ENCODE measurements at places on chromosomes 5 and 9.

DNA sequence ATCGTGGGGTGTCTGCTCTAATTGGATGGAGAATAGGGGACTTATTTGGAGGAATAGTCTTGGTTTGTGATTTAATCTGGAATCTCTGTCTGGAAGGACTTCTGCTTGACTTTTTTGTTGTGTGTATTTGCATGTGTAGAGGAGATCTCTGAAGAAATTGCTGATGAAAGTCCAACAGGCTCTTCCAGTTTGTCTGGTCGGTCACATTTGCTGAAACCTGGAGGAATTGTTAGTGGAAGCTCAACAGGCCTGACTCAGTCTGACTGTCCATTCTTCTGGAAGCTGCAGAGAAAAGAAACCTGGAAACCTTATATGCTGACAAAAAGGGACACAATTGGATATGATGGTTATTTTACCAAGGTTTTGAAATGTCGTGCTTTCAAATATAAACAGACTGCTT lies 33.4 kb upstream of the TENT2 start:
- no peak for DNase-seq

DNA sequence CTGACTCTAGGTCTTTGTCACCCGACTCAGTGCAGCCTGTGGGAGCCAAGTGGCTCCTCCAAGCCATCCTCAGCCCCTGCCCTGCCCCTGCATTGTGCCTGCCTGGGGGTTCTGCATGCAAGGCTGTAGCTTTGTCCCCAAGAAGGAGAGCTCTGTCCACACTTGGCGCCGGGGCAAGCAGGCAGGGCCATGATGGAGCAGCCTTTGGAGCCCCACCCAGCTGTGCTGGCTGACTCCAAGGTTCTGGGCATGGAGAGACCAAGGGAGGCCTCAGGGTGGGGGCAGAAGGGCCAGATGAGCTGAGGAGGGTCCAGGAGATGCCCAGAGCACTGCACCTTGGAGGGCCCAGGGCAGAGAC lies 226.2 kb downstream of the CACNA1B start:
- no peak for DNase-seq

- DNase-seq = no peak
Observed at GRCh38 chr9:4092793-4093709, 206.8 kb downstream of the GLIS3 start.

GRCh38 chr9:105259274-105259673 lies 14.8 kb downstream of the SLC44A1 start:
- DNase-seq = no peak

DNA sequence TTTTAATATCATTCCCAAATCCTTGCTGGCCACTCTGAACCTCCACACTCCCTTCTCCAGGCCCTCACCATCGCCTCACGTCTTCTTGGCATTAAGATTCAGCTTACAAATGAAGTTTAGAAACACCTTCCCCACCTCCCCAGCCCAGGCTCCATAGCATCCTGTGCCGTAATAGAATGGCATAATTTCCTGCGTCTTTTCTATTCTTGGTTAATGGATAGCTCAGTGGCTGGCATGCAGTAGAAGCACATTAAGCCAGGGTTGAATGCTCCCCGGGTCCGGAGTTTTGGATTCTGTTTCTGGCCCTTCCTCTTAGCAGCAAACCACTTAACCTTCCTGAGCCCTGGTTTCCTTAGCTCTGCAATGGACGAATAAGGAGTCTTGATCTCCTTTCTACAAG lies 13.8 kb downstream of the WWC1 start:
- no peak for DNase-seq

DNA sequence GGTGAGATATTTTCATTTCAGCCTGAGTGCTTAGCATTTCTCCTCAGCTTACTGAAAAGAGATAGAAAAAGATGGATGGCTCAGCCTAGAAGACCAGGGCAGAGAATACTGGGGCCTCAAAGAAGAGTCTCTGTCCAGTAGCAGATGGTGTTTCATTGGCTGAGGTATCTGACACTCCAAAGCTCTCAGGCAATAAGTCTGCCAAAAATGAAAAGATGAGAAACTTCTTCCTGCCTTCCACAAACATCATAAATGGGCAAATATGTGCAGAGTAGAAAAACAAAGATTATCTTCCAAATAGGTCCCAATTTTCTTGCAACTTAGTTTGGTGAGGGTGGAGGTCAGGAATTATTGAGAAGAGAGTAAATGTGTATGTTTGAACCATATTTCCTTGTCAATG lies 87.4 kb upstream of the ICE1 start:
- DNase-seq = no peak
